Uterine smooth muscle cell (primary cell): ENCODE measurements at places on chromosomes 6 and 20. TPM values are rescaled to one million over a fixed set of nuclear protein-coding genes. Genes with fewer than 3 reads are reported as not detected.

Gene CCN6
- not detected in 2 replicates for total RNA-seq

Gene DLGAP4
- 9.7 and 10.1 TPM in 2 replicates for total RNA-seq

Gene BPIFB4
- total RNA-seq = not detected in 2 replicates

Gene RPS6KA2
- total RNA-seq = 41.1 and 74.6 TPM in 2 replicates

Gene EYA4
- total RNA-seq = 13.7 and 14.5 TPM in 2 replicates

Gene FAM209A
- not detected in 2 replicates for total RNA-seq

Gene CLIC5
- total RNA-seq = not detected in 2 replicates

Gene MCHR2
- total RNA-seq = not detected in 2 replicates

Gene FLRT3
- 3.8 and 5.6 TPM in 2 replicates for total RNA-seq

Gene EYA2
- total RNA-seq = 1.6 and 2.0 TPM in 2 replicates
